AG10803 (cell line): ENCODE measurements at places on chromosomes 7 and 10.

DNA sequence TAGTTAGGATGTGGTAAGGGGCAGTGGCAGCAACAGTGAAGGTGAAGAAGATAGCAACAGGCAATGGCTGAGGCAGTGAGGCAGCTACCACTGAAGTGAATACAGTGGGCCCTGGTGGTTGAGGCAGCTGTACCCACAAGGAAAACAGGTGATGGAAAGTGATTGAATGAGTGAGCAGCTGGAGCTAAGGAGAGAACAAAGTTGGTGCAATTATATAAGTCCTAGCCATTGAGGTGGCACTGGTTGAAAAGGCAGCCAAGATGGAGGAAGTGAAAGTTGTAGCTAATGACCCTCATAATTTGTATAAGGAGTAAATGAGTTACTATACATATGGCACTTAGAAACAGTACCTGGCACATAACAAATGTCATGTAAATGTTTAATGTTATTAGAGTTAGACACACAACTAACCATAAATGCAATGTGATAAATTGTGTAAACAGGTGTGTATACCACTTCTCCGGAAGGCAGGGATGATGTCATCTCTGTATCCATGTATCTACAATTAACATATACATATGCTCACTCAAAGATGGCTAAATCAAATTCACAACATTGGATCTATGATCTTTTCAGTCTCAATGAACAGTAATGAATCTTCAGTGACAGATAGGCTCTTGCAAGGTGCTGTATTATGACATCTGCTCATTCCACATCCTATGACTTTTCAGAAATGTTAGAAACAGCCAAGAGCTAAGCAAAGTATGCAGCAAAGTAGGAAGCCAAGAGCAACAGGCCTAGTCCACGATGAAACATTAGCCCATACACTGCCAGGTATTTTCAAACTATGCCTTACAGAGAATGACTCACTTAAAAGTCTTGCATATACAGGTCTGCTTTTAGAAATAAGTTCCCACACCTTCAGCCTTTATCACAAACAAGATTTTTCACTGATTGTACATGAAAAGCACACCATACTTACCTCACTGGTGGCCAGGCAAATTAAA is 10.7 kb downstream of the XPNPEP1 start:
- DNase-seq = peak; percentile 79

DNA sequence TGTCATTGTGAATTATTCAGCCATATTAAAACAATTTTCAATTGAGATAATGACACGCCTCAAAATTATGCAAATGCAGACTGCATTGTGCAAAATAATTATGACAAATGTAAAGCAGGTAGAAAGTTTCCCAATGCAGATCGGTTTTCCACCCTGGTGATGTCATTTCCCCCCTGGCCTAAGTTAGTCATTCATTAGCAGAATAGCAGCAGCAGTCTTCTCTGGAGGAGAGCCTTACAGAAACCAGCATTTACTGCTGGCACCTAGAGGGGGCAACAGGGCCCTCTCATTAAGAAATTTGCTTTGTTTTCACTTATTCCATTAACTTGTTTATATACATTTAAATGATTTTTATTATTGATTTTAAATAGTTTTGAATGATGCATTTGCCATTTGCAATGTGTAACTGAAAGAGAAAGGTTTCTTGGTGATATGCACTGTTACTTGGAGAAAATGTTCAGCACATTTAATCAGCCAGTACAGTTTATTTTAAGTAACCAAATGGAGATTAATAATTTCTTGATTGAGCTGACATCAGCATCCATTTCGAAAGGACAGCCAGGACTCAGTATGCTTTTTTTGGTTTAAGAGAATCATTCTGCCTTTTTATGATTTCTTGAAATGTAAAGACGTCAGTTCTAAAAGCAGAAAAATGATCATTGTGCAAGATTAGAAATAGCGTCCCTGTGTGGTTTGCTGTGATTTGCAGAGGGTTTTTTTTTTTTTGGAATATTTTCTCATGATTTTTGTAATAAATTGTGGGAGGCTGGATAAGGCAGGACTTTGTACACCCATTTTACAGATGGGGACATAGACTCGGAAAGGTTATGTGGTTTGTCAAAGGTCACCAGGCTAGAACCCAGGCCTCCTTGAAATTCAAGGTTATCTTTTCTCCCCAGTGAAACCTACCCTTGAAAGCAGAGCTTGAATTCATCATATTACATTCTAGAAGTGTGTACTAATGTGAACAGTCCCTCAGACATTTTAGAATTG is 3.5 kb downstream of the ARID5B start:
- DNase-seq = peak; percentile 67

GRCh38 chr10:35005868-35006267 is 84.3 kb downstream of the CUL2 start:
- DNase-seq = peak; percentile 100

GRCh38 chr10:49300140-49300974 is 1.4 kb downstream of the C10orf71 start:
- peak; percentile 40 for DNase-seq

GRCh38 chr10:51244748-51245490 is 170.6 kb downstream of the PRKG1 start:
- DNase-seq = peak; percentile 83

- DNase-seq = no peak
Measured at GRCh38 chr7:148620749-148621359, 30.3 kb downstream of the C7orf33 start.

GRCh38 chr10:17599089-17599488 is 18.1 kb downstream of the HACD1 start:
- DNase-seq = peak; percentile 27

- DNase-seq = peak; percentile 98
Measured at GRCh38 chr7:5634107-5634950, 147.1 kb downstream of the RNF216 start.

DNA sequence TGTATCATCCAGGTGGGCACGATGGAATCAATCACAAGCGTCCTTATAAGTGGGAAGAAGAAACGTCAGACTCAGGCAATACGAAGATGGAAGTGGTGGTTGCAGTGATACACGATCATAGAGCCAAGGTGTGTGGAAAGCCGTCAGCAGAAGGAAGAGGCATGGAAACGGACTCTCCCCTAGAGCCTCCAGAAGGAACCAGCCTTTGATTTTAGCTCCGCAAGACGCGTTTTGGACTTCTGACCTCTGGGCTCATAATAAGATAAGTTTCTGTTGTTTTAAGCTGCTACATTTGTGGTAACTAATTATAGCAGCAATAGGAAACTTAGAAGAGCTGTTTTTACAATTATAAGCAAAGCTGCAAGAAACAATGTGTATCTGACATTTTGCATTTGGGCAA is 14.8 kb downstream of the FANK1 start:
- DNase-seq = no peak

GRCh38 chr7:3461923-3462322 is 160.9 kb downstream of the SDK1 start:
- no peak for DNase-seq

- DNase-seq = peak; percentile 62
Measured at GRCh38 chr7:48154792-48155413, 16.4 kb upstream of the ABCA13 start.

DNA sequence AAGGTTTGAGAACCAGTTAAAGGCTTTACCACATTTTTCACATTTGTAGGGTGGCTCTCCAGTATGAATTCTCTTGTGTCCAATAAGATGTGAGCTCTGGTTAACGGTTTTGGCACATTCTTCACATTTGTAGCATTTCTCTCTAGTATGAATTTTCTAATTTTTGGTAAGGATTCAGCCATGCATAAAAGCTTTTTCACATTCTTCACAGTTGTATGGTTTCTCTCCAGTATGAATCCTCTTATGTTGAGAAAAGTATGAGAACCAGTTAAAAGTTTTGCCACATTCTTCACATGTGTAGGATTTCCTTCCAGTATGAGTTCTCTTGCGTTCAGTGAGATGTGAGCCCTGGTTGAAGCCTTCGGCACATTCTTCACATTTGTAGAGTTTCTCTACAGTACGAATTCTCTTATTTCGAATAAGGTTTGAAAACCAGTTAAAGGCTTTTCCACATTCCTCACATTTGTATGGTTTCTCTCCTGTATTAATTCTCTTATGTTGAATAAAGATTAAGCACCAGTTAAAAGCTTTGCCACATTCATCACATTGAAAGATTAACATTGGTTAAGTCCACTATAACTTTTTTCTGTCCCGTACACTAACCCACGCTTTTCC is 33.2 kb upstream of the ZNF479 start:
- DNase-seq = no peak

DNA sequence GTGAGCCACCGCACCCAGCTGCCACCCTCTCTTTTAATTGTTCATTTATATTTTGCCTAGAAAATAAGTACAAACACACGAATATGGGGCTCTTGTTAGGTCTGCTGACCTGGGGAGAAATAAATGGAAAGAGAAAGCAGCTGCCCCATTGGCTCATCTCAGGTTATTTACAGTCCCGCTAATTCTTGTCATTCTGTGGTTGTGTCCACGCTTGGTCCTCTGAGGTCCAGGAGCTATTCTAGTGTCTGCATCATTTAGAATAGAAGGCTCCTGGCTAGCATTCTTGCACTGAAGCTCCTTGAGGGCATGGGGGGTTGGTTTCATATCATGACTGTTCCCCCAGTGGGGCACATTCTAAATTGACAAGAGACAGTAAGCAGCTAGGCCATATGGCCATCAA is 128.5 kb downstream of the TACC2 start:
- no peak for DNase-seq

DNA sequence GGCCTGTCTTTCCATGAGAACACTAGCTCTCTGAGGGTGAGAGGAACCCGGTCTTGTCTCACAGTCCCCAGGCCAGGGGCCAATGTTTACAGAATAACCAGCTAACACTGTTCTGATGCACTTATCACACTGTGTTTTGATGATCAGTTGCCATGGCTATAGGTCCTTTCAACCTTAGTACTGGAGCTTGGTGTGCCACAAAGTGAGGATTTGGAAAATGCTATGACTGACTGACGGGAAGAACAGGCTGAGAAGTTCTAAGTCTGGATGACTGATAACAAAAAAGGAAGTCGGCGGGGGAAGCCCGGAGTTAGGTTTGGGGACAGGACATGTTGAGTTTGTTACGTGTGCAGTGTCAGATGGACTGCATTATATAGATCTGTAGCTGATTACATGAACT is 141.8 kb downstream of the CTTNBP2 start:
- DNase-seq = no peak

- DNase-seq = no peak
Measured at GRCh38 chr7:143046426-143046851, 5.7 kb upstream of the OR6V1 start.

- no peak for DNase-seq
Measured at GRCh38 chr10:97879241-97879640, 29.6 kb downstream of the GOLGA7B start.

DNA sequence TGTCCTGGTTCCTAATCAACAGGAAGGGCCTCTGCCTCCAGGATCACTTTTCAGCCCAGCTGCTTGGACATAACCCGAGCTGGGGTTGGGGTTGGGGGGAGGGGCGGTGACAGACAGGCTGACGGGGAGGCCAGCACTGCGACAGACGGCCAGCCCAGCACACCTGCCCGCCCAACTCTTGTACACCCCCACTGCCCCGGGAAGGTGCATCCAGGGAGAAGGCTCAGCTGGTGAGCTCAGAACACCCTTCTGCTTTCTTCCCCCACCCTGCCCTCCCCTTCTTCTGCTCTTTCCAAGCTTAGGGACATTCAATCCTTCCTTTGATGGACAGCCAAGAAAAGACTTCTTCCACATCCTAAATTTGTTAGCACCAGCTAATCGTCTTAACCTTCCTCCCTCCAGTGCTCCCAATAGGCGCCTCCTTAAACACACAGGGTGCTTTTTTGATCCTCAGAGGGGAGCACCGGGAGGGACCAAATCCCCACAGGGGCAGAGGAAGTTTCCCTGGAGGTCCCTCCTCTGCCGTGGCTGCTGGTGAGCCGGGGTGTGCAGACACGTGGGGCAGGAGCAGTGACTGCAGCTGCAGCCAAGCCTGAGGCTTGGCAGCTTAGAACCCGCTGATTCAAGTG is 44.7 kb downstream of the COL13A1 start:
- DNase-seq = peak; percentile 30

- no peak for DNase-seq
Measured at GRCh38 chr7:26425655-26426054, 134.0 kb downstream of the SNX10 start.

DNA sequence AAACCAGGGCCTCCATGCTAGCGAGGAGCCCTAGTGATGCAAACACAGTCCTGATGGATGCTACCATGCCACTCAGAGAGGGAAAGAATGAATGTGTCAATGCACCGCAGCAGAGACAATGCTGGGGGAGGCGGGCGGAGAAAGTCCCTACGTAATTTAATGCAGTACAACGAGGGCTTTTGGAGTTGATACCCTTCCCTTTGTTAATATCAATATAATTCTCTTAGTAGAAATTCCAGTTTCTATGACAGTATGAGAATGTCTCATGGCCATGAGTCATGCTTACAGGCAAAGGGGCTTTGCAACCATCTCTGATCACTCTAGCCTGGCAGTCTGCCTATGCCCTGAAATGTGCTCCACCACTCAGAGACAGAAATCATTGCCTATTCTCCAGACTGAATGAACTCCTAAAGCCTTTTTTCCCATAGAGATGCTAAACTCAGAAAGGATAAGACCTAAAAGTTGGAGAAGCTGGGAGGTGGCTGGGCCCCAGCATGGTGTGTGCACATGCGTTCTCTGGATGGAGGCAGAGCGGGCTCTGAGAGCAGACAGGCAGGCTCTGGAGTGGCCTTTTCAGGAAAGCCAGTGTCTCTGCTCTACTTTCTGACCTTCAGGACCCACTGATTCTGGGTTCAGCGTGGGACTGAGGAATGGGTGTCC is 20.3 kb upstream of the GIMAP2 start:
- DNase-seq = no peak

- peak; percentile 53 for DNase-seq
Measured at GRCh38 chr7:142813226-142813625, 41.6 kb upstream of the EPHB6 start.

DNA sequence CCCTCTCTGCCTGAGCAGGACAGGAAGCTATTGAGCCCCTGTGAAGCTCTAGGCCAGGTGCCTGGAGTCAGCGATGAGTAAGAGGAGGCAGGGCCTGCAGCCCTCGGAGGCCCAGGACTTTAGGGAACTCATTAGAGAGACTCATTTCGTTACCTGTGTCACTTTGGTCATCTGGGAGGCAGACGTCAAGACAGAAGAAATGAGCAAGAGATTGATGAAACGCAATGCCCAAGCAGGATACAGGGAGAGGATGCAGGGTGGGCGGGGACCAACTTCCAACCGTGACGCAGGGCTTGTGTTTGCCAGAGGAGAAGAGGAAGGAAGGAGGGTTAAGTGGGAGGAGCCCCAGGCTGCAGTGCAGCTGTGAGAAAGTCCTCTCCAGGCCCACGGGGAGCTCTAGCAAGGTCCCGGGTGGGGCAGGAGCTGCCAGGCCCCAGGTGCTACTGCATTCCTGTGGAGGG is 26.4 kb upstream of the GNA12 start:
- peak; percentile 52 for DNase-seq
